Activated CD4-positive, alpha-beta T cell treated with anti-CD3 and anti-CD28 coated beads, Interleukin-2, amount 10 ng/mL, durations not matched to agents 7 days and 5 days (primary cell): ENCODE measurements at places on chromosomes 6 and 20.

- no peak for DNase-seq
These were observed 84.7 kb downstream of the PRSS35 start for GRCh38 chr6:83597051-83597450.

GRCh38 chr6:137171824-137172733, 1.4 kb downstream of the IL22RA2 start:
- DNase-seq: no peak

GRCh38 chr6:170142559-170142958, 148.3 kb downstream of the DLL1 start:
- DNase-seq: no peak

- DNase-seq: no peak
These were observed 71.3 kb upstream of the FOXC1 start for GRCh38 chr6:1538369-1538768.

DNA sequence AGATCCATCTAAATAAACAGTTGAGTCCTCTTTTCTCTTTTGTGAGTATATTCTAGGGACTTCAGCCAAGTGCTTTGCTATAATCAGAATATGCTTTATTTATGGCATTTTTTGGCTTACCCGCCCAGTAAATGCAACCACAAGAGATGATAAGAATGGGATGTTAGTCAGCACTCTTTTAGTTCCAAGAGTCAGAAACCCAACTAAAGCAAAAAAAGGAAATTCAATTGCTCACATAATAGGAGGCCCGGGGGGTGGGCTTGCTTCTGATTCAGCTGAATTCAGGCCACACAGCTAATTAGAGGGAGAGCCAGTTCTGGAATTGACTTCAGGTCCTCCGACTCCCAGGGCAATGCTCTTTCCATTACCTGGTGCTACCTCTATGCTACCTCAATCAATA, 250.6 kb downstream of the FARS2 start:
- DNase-seq: no peak

DNA sequence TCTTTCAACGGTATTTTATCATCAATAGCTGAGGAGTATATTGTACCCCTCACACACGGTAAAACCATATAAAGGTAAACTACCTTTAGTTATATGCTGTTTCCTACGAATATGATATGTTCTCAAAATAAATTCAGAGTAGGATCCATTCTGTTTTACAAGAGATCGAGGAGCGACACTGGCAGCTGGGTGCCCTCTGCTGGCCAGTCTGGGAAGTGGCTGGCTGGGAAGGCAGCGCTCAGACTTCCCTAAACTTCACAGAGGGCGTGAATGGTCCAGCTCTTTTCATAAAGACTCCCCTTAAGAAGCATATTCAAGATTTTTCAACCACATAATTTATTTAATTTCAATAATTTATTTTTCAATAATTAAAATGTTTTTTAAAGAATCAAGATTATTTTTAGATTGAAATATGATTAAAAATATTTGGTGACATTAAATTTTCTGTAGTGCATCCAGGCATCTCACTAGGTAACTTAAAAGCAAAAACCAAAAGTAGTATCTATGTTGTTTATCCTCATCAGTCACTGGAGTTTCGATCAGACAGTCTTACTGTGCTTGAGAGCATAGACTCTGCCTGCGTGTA, 187.5 kb upstream of the PDE10A start:
- DNase-seq: peak; percentile 57

- DNase-seq: no peak
These were observed 1202.6 kb downstream of the EPHA7 start for GRCh38 chr6:92216717-92217116.

GRCh38 chr20:37267667-37268313, 6.2 kb upstream of the GHRH start:
- DNase-seq: no peak

DNA sequence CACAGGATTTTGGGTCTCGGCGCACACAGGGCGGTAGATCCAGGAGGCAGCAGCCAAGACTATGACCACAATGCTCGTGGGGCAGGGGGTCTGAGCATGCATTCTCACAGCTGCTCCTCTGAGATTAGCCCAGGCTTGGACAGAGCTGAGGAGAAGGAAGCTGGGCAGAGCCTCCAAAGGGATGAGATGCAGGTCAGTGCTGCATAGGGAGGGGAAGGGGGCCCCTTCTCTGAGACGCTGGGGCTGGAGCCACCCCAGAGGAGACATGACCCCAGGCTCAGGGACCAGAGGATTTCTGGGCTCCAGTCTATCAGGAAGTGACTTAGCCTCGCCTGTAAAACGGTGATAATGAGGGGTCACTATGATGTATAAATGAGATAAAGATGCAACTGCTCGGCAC, 93.9 kb downstream of the BFSP1 start:
- no peak for DNase-seq

GRCh38 chr6:97626671-97627441, 343.8 kb upstream of the MMS22L start:
- no peak for DNase-seq

- no peak for DNase-seq
These were observed 189.0 kb downstream of the CDKAL1 start for GRCh38 chr6:20723236-20723635.

DNA sequence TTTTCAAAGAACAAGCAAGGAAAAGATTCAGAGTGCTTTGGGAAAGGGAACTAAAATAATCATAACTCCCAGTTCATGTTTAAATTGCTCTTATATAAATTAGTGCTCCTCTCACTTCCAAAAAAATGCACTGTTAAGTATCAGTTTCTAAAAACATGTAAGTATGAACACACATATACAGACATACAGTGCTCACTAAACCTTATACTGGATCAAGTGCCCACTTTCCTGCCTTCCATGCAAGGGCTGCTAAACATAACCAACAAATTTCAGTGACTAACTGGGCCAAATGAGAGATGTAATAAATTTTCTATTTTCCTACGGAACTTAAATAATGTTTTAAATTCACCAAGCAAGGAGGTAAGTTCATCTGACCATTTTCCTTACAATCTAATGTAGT, 6.4 kb downstream of the TFAP2A start:
- no peak for DNase-seq

GRCh38 chr20:56440346-56441007, 27.9 kb upstream of the RTF2 start:
- peak; percentile 71 for DNase-seq

DNA sequence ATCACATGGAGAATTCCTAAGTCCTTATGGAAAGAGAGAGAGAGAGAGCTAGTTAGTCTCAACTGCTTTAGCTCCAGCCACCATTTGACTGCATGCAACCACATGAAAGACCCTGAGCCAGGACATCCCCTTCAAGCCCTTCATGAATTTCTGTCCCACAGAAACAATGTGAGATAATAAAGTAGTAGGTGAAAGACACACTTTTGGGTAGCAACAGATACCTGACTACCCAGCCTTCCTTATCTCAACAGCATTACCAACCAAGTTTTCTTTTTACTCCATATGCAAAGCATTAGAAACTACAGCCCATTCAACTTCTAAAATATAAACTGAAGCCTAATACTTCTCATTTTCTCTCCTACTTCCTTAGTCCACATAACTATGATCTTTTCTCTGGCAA, 23.2 kb upstream of the THEMIS start:
- DNase-seq: no peak

- DNase-seq: no peak
These were observed 141.3 kb upstream of the CARMIL1 start for GRCh38 chr6:25137916-25138232.

- DNase-seq: no peak
These were observed 43.3 kb downstream of the PPARD start for GRCh38 chr6:35385457-35386202.

GRCh38 chr6:42740725-42741124, 5.2 kb downstream of the TBCC start:
- no peak for DNase-seq

DNA sequence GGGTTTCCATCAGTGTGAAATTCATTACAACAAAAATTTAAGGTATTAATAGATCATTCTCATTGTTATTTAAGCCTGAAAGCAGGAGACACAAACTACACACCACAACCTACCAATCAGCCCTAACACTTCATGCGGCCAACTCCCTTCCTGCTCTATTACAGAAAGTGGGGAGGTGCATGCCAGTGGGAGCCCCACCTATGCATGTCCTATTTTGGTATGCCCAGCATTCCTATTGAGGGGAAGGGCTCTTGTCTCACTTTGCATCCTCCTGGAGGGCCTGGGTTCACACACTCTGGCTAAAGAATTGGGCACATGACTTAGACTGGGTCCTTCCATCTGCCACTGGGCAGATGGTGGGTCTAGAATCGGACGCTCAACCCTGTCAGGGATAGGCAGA, 450.0 kb downstream of the PTPRT start:
- DNase-seq: no peak

DNA sequence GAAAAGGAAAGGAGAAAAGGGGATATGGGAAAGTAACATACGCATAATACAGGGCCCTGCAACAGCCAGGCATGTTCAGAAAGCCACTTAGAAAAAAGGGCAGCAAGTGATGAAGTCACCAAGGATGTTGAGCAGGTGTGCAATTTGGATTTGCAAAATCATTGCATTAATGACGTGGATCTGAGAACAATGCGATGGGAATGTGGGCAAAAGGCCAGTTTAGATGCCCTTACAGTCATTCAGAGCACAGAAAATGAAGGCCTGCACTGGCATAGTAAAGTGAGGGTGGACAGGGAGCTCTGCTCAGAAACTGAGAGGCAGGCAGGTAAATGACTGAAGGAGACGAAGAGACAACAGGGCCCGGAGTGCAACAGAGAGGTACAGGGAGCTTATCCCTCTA, 123.7 kb upstream of the NHSL1 start:
- no peak for DNase-seq

GRCh38 chr20:62281161-62281933, 21.4 kb upstream of the ADRM1 start:
- no peak for DNase-seq

- DNase-seq: no peak
These were observed 18.8 kb downstream of the APCDD1L start for GRCh38 chr20:58496429-58496769.

- DNase-seq: peak; percentile 18
These were observed 27.8 kb downstream of the CASS4 start for GRCh38 chr20:56439771-56440291.

GRCh38 chr20:16930656-16931055, 182.5 kb downstream of the OTOR start:
- DNase-seq: no peak

- no peak for DNase-seq
These were observed 116.3 kb downstream of the TAF4 start for GRCh38 chr20:61949363-61949713.

DNA sequence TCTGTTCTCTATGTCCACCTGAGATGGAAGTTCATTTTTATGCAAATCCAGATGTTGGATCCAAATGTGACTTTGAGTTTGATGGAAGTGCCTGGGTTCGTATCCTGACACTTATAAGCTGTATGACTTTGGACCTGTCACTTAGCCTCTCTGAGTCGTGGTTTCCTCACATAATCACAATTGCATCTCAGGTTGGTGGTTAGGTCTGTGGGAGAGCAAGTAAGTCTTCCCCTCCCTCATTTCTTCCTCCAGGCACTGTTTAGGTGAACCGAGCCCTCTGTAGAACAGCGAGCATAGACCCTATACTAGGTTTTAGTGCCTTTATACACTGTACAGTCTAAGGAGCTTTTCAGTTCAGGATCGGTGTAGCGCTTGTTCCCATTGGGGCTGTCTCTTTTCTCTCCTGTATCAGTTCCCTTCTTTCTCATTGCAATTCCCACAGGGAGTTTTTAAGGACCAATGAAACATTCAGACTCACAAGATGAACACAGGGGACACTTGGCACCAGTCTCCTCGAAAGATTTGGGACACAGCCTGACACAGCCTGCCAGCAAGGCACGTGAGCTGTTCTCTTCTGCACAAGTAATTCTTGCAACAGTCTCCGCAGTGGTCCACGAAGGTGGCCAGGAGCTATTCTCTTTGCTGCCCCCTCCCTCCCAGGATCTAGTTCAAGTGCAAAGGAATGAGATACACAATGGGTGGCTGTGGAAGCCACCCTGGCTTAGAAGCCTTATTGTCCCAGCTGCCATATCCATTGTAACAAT, 11.8 kb downstream of the TOX2 start:
- no peak for DNase-seq

- no peak for DNase-seq
These were observed 110.3 kb upstream of the TCF21 start for GRCh38 chr6:133778414-133779130.

GRCh38 chr20:16004108-16004854, 569.0 kb downstream of the KIF16B start:
- DNase-seq: no peak

DNA sequence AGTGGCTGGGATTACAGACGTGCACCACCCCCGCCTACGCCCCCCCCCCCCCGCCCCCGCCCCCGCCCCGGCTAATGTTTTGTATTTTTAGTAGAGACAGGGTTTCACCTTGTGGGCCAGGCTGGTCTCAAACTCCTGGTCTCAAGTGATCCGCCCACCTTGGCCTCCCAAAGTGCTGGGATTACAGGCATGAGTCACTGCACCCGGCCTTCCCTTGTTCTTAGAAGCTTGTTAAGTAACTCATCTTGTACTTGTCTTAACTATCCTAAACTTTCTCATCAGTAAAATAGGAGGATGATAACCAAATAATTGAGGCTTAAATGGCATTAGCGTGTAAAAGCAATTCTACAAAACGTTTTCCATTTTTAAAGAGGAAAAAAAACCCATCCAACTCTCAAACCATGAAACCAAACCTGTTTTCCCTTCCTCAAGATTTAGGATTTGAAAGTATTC, 4.2 kb downstream of the CDYL start:
- DNase-seq: no peak

- DNase-seq: no peak
These were observed 22.9 kb downstream of the SYTL3 start for GRCh38 chr6:158672726-158673125.

DNA sequence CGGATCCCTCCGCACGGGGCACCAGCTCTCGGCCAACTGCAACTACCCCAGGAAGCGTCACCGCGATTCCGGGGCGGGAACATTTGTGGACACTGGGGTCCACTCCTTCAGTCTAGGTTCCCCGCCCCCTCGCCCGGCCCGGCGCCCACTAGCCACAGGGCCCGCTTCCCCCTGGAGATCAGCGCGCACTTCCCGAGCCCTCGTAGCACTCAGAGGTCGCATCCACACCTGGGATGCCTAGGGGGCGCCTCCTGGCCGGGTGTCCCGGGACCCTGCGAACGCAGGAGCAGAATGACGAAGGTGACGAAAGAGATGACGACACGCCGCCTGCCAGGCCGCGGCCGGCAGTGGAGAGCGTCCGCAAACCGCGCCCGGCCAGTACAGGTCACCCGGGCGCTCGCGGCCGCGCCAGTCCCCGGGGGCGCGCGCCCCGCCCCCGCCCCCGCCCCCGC, 309 bp upstream of the AIG1 start:
- DNase-seq: peak; percentile 81

GRCh38 chr6:37665304-37665703, 32.4 kb downstream of the MDGA1 start:
- DNase-seq: no peak

DNA sequence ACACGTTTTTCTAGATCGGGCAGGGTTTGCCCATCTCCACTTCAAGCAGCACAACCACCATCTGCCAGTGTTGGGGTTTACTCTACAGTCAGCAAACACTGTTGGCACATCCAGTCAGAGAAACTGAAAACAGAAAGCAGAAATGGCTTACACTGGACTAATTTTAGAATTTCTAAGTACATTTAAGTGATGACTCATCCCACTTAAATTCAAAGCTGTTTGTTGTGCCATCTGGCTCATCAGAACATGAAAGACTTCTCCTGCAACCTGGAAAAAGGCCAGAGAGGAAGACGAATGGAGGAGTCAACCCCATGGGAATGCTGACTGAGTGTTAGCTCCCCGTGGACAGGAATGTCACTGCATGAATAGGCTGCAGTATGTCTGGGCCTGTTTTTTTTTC, 21.8 kb downstream of the FAM209B start:
- no peak for DNase-seq
